Testis (tissue), 5 donors: ENCODE measurements at places on chromosomes 7 and 10. TPM values are rescaled to one million over a fixed set of nuclear protein-coding genes. Genes with fewer than 3 reads are reported as not detected.

CPA4 gene
- polyA plus RNA-seq = 0.94 TPM

AASS gene
- 7.5 TPM for polyA plus RNA-seq

GRCh38 chr7:147071536-147071935, 954.9 kb downstream of the CNTNAP2 start:
- DNase-seq = no peak

GRCh38 chr10:84948644-84949043, 620.3 kb downstream of the CCSER2 start:
- DNase-seq = no peak

- DNase-seq = no peak
Measured at GRCh38 chr10:126459878-126460481, 71.7 kb upstream of the ADAM12 start.

DNA sequence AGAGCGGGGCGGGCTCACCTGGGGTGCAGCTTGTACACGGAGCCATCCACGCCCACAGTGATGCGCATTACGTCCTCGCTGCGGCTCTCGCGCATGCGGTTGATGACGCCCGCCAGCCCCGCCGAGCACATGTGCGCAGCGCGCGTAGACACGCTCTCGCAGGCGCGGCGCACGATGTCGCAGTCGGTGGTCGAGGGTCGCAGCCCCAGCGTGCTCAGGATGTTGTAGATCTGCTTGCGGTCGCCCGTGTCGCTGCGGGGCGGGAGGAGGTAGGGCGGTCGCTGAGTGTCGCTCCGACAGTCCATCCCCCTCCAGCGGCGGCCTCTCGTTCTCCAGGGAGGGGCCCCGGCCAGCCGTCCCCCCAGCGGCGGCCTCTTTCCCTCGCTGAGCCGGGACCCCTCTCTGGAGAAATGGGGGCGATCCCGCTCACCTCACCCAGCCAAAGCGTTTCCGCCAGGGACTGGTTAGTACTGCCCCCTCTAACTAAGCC, 4.4 kb upstream of the MYL7 start:
- DNase-seq = no peak

- DNase-seq = no peak
Measured at GRCh38 chr7:8125680-8126444, 136.1 kb downstream of the ICA1 start.

DNA sequence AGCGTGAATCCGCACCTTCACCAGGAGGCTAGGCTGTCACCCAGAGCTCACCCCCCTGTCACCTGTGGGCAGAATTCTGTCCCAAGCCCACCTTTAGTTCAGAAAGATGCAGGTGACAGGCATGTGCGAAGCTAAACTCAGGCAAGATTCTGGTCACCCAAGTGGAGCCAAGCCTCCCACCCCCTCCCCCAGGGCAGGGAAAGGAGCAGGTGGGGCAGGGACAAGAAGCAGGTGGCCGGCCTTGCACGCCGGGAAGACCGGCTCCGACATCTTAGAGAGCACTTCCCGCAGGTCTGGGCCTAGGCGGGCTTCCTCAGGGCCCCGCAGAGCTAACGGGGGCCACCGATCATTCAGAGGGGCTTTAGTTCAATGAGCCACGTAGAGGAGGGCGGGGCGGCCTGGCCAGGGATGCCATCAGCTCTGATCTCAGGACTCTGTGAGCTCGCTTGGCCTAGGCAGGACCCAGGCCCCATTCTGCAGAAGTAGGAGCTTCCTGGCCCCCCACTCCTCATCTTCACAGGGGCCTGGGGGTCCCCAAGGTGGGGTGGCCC, 19.9 kb downstream of the UNCX start:
- DNase-seq = no peak

- DNase-seq = no peak
Measured at GRCh38 chr7:50308532-50309385, 4.2 kb downstream of the IKZF1 start.

GRCh38 chr7:3897430-3898372, 596.6 kb downstream of the SDK1 start:
- peak; percentile 51 for DNase-seq

DNA sequence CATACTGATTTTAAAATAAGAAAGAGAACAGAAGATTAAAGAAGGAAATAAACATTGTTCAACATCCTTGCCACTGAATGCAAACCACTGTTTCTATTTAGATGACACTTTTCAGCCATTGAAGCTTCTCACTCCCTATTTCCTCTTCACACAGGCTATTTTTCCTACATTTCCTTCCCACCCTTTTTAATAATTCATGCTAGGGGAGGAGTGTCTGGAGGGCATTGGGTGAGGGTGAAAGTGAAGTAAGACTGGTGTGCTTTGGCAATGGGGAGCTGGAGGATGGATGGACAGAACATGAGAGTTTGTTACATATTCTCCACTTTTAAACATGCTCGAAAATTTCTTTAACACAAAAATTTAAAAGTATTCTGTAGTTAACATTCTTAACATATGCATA, 168.8 kb upstream of the GLI3 start:
- DNase-seq = no peak

GRCh38 chr7:20479706-20480105, 135.8 kb upstream of the ABCB5 start:
- DNase-seq = no peak

GRCh38 chr7:91164506-91164905, 99.7 kb upstream of the FZD1 start:
- DNase-seq = no peak

- DNase-seq = no peak
Measured at GRCh38 chr7:30562909-30563308, 31.8 kb upstream of the GARS1 start.

DNA sequence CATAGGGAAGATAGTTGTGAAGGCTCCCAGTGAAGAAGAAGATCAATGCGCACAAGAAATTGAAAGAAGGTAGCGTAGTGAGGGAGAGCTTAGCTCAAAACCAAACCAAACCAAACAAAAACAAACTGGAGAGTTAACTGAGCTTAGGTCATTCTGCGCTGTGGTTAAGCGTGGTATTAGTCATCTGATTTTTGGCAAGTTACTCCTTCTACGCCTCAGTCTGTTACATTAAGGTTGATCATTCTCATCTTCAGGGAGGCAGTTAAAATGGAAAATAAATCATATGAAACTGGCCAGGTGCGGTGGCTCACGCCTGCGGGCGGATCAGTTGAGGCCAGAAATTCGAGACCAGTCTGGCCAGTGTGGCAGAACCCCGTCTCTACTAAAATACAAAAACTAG, 259.7 kb downstream of the EXOC4 start:
- no peak for DNase-seq

DNA sequence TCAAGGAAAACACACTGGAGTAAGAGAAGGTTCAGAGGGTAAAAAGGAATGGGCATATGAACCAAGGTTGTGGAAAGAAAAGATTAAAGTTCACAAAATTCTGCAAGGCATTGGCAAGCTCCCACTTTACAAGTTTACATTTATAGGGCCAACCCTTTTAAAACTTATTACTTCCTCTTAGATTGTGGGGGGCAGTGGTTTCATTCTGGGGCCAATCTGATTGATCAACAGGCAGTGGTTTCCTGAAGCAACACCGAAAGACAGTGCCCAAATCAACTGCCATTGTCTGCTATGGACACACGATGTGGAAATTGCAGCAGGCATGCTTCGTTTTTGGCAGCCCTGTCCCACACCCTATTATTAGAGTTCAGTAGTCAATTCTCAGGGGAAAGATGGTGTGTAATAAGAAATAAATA, 154.0 kb downstream of the SGMS1 start:
- no peak for DNase-seq

DNA sequence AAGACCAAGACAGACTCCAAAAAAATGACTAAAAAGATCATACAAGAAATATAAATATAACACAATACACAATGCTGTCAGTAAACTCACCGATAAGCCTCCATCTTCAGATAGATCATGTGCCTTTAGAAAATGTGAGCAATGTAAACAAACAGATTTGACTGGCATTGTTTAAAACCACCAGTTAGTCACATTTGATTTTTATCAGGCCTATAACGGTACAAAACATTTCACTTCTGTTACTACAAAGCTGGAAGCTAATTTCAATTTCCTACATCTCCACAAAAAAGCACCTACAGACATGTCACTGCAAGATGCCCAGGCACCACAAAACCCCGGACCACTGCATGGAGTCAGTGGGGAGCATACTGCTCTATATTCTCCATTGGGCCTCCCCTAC, 18.9 kb downstream of the SGMS1 start:
- no peak for DNase-seq

- DNase-seq = no peak
Measured at GRCh38 chr10:17316488-17317170, 88.6 kb downstream of the VIM start.
